Stimulated activated CD8-positive, alpha-beta memory T cell treated with anti-CD3 and anti-CD28 coated beads, Interleukin-15, amount 100 ng/mL, for 1 hour (primary cell): ENCODE measurements at places on chromosomes 4 and X.

DNA sequence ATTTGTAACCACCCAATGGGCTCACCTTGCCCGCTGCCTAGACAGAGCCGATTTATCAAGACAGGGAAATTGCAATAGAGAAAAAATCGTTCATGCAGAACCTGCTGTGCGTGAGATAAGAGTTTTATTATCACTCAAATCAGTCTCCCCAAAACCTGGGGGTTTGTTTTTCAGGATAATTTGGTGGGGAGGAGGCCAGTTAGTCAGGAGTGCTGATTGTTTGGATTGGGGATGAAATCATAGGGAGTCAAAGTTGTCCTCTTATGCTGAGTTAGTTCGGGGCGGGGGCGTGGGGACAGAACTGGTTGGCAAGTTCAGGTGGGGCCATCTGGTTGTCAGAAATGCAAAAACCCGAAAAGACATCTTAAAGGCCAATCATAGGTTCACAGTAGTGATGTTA is 203.0 kb downstream of the MAB21L2 start:
- no peak for DNase-seq

DNA sequence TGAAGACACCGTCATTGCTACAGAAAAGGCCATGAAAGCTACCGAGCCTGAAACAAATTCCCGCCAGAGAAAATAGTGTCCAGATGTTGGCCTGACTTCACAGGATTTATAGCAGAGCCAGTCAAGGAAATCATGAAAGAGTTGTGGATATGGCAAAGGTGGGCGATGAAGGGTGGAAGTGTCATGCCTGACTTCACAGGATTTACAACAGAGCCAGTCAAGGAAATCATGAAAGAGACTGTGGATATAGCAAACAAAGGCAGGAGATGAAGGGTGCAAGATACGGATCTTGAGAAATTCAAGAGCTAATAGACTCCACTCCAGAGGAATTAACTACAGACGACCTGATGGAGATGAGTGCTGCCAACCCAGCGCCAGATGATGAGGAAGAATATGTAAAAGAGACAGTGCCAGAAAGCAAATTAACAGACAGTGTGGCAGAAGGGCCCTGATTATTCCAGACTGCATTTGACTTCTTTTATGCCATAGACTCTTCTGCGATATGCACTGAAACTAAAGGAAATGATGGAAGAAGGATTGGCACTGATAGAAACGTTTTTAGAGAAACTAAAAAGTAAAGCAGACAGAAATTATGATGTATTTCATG is 17.2 kb downstream of the TRMT44 start:
- DNase-seq, result no peak

- no peak for DNase-seq
Measured at GRCh38 chrX:21658746-21659145, 616 bp upstream of the KLHL34 start.

DNA sequence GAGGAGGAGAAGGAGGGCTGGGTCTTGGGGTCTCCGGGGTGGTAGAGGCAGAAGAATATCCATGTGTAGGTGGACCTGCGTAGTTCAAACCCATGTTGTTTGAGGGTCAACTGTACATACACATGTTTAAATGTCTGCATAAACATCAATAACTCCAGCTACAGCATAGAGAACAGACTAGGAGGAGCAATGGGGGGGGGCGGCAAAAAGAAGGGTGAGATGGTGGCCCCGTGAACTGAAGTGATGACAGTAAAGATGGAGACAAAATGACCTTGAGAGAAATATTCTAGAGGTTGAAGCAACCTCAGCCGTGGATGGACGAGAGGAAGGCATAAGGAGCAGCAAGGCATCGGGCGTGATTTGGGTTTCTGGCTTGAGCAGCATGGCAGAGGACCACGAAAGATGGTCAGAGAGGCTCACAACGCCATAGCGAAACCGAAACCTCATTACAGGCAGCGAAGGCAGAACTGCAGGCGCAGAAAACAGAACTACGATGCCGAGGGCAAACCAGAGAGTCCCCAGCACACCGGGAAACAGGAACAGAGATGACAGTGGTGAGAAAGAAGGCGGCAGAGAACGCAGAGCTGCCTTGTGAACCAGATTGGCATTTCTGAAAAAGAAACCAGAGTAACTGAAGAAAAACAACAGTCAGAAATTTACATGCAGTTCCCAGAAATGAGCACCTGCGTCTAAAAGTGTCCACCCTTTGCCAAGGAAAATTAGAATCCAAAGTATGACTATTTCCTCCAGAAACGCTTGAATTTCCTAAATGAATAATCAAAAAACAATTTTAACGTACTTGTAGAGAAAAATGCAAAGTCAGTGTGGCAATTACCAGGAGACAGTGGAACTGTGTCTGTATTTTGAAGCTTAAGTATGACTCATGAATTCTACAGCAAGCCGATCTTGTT is 50.3 kb upstream of the ENPP6 start:
- DNase-seq, result peak; percentile 33
